Stimulated activated CD4-positive, alpha-beta T cell treated with anti-CD3 and anti-CD28 coated beads, Interleukin-4, amount 100 ng/mL, for 1 hour (primary cell): ENCODE measurements at places on chromosomes 5 and 9.
A peak's percentile ranks its signal among the peaks of the same experiment; 100 is the strongest.

- DNase-seq: no peak
Observed at GRCh38 chr9:91732187-91733005, 217.6 kb downstream of the ROR2 start.

- no peak for DNase-seq
Observed at GRCh38 chr5:124735169-124735858, 11.1 kb downstream of the ZNF608 start.

- peak; percentile 22 for DNase-seq
Observed at GRCh38 chr5:56814361-56814962, 887 bp upstream of the MAP3K1 start.

DNA sequence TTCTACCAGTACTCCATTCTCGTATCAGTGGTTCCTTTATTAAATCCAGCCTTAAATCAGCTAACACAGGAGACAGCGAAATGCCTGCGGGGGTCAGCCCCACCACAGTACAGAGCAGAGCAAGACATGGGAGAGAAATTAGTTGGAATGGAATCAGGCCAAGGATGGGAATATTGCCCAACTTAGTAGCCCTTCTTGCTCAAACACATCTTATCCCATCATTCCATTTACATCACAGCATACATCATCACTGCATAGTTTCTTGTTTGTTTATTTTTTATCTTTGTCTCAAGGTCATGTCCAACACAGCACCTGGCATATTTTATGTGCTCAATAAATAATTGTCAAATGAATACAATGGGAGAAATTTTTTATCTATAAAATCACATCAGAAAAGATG lies 34.3 kb upstream of the DAB2 start:
- no peak for DNase-seq

GRCh38 chr5:123598028-123598689 lies 86.2 kb downstream of the CSNK1G3 start:
- no peak for DNase-seq
